ENCODE measurements at places on chromosomes 1 and 21. TPM values are rescaled to one million over a fixed set of nuclear protein-coding genes. Genes with fewer than 3 reads are reported as not detected.
A peak's percentile ranks its signal among the peaks of the same experiment; 100 is the strongest.

DNA sequence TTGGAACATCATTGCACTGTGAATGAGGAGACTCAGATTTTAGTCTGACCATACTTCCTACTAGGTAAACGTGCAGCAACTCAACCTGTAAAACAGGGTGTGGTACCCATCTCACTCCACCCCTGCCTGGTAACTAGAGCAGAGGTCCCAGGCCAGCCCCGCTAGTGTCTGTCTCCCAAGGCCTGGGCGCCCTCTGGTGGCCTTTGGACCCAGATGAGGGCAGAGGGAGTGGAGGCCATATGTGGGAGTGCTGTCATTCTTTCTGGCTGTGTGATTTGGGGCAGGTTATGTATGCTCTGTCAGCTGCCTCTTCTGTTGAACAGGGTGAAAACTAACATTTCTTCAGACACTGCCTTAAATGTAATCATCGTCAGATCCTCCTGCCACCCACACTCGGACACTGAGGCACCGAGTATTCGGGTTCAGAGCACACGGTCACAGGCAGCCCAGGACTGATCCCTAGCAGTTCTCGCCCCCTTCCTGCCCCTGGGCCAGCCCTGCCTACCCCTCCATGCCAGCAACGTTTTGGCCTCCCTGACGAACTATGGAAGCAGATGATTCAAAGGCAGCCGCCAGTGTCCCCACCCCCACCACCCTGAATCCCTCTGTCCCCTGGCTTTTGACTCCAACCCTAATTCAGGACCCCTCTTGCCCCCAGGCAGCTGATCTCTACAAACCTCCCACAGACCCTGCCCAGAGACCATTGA is 76.0 kb downstream of the CD247 start:
- no peak overlapping the region for H3K27ac ChIP-seq
- H3K36me3 ChIP-seq = no peaks in the 10 kb centered on the region
- DNase-seq = peak; percentile 42
- H3K27me3 ChIP-seq = no peaks in the 10 kb centered on the region

DNA sequence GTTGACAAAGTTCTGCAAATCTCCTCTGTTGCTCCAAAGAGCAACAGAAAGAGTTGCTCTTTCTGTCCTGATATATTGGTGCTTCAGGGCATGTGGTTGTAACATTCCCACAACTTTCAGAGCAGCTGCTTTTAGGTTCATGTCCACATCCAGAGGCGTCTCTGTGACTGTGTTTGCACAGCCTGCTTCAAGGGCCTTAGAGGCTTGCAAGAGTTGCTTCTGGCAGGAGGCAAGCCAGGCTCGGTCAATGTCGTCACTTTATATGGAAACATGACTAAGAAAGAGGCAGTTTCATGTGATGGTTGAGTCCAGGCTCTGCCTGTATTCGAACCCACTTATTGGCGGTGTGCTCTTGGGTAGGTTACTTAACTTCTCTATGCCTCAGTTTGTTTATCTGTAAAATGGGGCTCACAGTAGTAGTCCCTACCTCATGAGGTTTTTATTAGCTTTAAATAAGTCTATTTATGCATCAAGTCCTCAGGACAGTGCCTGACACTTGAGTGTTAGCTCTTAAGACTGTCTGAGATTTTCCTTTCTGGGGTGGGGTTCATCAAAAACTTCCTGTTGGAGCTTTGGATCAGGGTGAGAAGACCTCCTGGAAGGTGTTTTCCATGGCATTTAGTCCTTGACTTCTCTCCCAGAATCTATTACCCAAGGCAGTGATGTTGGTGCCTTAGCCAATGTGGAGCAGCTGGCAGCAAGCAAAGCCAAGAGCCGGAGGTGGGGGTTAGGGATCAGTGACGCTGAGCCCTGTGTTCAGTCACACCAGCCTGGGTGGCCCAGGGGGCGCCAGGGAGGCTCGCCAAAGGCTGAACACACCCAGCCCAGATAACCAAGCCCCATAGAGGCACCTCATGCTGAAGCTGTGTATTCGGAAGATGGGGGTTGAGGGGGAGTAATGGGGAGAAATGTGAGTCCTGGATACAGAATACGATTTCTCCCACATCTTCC is 18.9 kb downstream of the LHX4 start:
- H3K4me1 ChIP-seq = no peaks in the 10 kb centered on the region
- H3K27ac ChIP-seq = no peak overlapping the region
- no peaks in the 10 kb centered on the region for H3K36me3 ChIP-seq
- H3K4me3 ChIP-seq = no peak overlapping the region
- no peak for DNase-seq
- peaks cover 3% of the 10 kb centered on the region for H3K27me3 ChIP-seq

DNA sequence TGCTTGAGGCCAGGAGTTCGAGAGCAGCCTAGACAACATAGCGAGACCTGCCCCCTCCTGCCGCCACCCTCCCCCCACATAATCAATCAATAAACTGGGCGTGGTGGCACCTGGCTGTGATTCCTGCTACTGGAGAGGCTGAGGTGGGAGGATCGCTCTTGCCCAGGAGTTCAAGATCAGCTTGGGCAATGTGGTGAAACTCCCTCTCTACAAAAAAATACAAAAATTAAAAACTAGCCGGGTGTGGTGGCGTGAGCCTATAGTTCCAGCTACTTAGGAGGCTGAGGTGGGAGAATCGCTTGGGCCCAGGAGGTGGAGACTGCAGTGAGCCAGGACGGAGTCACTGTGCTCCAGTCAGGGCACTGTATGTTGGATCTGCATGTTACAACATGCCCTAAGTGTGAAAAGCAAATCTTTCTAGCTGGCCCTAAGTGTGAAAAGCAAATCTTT is 7.0 kb upstream of the MDM4 start:
- H3K4me3 ChIP-seq = no peak overlapping the region
- no peak for DNase-seq
- H3K27ac ChIP-seq = no peak overlapping the region
- no peaks in the 10 kb centered on the region for H3K36me3 ChIP-seq
- no peaks in the 10 kb centered on the region for H3K27me3 ChIP-seq
- peaks cover 8% of the 10 kb centered on the region for H3K4me1 ChIP-seq

DNA sequence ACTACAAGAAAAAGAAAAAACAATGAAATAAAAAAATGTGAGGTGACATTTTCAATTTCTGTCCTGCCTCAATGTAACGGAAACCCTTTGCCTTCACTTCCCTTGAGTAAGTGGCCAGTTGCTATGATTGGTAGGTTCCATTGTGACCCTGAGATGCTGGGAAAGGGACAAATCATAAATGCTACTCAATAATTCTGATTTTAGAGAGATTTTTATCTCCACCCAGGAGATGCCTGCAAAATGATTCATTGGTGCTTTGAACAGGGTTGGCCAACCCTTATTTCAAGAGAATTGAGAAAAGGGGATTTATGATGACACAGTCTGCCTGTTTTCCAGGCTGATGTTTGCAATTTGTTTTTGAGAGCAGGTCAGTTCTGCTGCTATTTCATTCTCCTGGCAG is 22.5 kb downstream of the XCL1 start:
- DNase-seq = no peak
- no peaks in the 10 kb centered on the region for H3K36me3 ChIP-seq
- no peaks in the 10 kb centered on the region for H3K27me3 ChIP-seq
- no peak overlapping the region for H3K27ac ChIP-seq
- no peak overlapping the region for H3K4me3 ChIP-seq

DNA sequence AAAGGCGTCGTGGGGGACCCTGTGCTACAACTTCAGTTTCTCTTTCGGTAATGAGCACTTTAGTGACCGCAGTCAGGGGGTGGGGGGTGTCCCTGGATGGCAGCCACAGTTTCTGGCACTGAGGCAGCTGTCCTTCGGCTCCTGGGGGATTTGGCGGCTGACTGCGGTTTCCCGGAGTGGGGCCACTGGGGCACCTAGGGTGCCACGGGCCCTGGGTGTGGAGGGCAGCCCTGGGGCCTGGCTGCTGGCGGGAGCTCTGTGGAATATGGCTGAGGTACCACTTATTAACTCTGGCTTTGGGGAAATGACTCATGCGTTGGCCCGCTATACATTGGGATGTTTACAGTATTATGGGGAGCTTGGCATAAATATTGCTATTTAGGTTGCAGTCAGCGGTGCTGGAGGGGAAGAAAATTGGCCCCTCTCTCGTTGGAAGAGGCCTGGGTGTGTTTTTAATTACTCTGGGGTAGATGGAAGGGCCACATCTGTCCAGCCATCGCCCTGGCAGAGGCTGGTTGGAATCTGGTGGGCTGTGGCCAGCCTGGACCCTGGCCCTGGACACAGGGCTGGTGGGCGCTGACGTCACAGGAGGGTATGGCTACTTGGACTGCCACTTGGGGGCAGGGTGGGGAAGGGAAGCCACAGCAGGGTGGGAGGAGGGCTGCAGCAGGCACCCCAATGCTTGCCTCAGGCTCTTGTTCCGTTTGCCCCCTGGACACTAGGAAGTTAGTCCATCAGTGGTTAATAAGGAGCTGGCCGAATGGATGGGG is 2.0 kb downstream of the EPHB2 start:
- no peak overlapping the region for H3K4me3 ChIP-seq
- peaks cover 19% of the 10 kb centered on the region for H3K27me3 ChIP-seq
- H3K36me3 ChIP-seq = no peaks in the 10 kb centered on the region
- no peak for DNase-seq

The SFN gene
- total RNA-seq = not detected

The FCMR gene
- total RNA-seq = 3.7 TPM

DNA sequence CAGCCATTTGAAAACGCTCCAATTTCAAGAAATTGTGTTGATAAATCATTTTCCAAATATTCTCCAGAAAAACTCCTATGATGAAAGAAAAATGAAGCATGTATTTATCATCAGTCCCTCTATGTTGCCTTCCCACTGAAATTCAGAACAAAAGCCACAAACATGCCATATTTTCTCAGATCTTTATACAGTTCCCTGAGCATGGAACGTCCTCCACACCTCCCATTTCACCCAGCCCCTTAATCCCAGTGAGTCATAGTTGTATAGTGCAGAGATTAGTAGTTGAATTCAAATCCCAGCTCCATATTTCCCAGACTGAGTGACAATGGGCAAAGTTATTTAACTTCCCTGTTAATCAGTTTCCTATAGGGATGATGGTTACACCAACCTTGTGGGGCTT is 20.6 kb upstream of the NPL start:
- peaks cover 14% of the 10 kb centered on the region for H3K4me1 ChIP-seq
- DNase-seq = no peak

- no peaks in the 10 kb centered on the region for H3K27me3 ChIP-seq
- no peak overlapping the region for H3K27ac ChIP-seq
- H3K36me3 ChIP-seq = no peaks in the 10 kb centered on the region
- no peak for DNase-seq
- H3K4me3 ChIP-seq = no peak overlapping the region
- peaks cover 17% of the 10 kb centered on the region for H3K4me1 ChIP-seq
Observed at GRCh38 chr1:214377485-214377884, 96.5 kb downstream of the SMYD2 start.

The PAQR6 gene
- not detected for total RNA-seq

The CLEC20A gene
- total RNA-seq = not detected

DNA sequence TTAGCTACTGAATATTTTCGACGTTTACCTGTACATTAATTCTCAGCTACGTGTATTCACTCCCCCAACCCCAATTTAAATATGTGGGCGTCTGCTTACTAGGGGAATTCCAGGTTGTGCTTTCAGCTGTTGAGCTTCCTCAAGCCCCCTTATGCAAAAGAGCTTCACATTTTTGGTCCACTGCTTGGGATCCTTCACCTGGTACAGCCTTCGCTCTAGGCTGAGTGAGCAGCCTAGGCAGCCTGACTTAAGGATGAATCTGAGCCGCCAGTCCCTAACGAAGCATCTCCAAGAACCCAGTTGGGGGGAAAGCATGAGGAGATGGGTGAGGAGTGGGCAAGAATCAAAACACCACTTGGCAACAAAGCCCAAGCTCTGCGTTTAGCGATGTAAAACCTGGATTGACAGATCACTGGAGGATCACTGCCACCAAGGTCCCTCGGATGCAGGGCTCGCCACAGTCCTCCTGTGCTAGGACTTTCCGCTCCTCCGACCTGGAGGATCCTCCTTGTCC is 674 bp downstream of the BCL10 start:
- no peak for DNase-seq
- no peaks in the 10 kb centered on the region for H3K27me3 ChIP-seq
- H3K27ac ChIP-seq = peak overlapping the region; percentile 97
- no peaks in the 10 kb centered on the region for H3K36me3 ChIP-seq

The OR14K1 gene
- total RNA-seq = not detected

GRCh38 chr1:230235876-230236275 is 168.8 kb downstream of the GALNT2 start:
- no peak overlapping the region for H3K27ac ChIP-seq
- H3K36me3 ChIP-seq = peaks cover 9% of the 10 kb centered on the region
- no peak for DNase-seq
- no peak overlapping the region for H3K4me3 ChIP-seq
- H3K4me1 ChIP-seq = peaks cover 13% of the 10 kb centered on the region

The CTSK gene
- total RNA-seq = 16.0 TPM

- no peaks in the 10 kb centered on the region for H3K27me3 ChIP-seq
- no peak for DNase-seq
- no peaks in the 10 kb centered on the region for H3K4me1 ChIP-seq
- no peak overlapping the region for H3K27ac ChIP-seq
Observed at GRCh38 chr1:175861626-175862367, 118.4 kb upstream of the TNR start.

DNA sequence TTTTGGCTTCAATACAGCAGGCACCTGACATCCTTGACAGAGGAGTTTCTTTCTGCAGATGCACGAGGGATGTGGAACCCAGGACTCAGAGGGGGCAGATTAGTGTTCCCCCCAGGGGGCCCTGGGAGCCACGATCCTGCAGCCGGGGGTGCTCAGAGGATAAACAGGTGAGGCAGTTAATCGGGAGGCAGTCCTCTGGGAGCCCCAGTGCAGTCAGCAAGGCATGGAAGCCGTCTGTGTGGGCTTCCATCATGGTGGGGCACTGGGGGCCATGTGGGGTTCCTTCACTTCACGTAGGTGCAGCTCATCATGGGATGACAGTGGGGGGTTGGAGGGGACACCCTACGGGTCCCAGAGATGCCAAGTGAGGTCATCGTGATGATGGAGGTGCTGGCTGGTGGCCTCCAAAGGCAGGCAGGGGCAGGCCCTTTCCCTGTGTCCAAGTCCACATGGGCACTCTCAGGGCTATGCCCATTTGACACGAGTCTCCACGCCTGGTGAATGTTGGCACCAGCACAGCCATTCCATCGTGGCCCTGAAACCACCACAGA is 59.3 kb upstream of the ABCG1 start:
- DNase-seq = no peak
- H3K27me3 ChIP-seq = no peaks in the 10 kb centered on the region
- no peak overlapping the region for H3K27ac ChIP-seq
- no peak overlapping the region for H3K4me3 ChIP-seq

DNA sequence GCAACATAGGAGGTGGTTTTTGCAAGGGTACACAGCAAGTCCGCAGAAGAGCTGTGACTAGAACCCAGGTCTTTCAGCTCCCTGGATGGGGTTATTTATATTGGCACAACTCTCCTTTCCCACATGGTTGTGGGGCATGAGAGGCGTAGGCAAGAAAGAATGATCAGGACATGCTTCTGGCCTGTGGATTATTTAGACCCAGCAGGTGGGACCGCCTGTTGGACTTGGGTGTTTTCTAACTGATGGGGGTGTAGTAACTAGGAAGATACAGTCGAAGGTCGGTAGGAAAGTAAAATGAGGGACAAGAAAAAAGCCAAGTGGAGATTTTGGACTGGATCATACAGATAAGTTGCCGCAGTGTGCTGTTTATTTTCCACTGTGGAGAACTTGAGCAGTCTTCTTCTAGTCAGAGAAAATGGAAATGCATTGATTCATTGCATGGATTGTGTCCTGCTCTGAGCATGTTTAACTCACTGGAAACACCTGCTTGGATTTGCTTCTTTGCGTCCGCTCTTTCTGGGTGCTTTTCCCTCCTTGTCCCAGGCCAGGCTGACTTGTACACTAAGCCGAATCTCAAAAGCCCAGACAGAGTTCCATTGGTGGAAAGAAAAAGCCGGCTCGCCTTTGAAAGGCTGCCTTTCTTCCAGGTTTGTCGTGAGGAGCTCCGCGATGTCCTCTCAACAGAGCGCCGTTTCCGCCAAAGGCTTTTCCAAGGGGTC is 592 bp downstream of the CRCT1 start:
- no peak overlapping the region for H3K27ac ChIP-seq
- peaks cover 22% of the 10 kb centered on the region for H3K27me3 ChIP-seq
- no peak for DNase-seq
- H3K36me3 ChIP-seq = no peaks in the 10 kb centered on the region
- H3K4me1 ChIP-seq = no peaks in the 10 kb centered on the region

Measured in gastrocnemius medialis (tissue), 4 donors.